Mesendoderm (in vitro differentiated cells): ENCODE measurements at places on chromosomes 2 and 18.

GRCh38 chr2:106059416-106060065, 134.6 kb downstream of the UXS1 start:
- DNase-seq = no peak

DNA sequence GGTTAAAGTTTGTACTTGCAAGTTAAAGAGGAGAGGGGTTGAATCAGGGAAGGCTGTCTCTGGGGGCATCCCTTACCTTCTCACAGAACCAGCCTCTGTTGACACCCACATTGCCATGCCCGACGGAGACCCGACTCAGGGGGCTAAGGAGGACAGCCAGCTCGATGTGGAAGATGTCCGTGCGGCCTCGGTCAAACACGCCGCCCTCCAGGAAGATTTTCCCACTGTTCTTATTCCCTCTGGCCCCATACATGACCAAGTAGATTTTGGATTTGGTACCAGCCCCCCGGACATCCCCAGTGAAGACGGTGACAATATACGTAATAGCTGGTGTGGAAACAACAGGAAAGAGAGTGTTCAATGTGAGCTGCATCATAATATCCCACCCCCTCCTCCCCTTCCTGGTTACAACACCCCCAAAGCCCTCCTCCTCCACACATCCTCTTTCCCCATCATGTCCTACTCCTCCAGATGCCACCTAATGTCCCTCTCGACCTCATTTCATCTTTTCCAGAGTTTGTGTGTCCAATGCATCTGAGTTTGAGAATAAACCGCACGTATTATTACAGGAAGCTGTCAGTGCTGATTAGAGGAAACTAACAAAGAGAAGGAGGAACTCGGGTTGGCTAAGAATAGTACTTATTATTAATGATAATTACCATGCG, 55.7 kb downstream of the LOXHD1 start:
- no peak for DNase-seq

- peak; percentile 26 for DNase-seq
Observed at GRCh38 chr2:67694445-67694844, 297.3 kb downstream of the ETAA1 start.

GRCh38 chr18:22210311-22210754, 40.9 kb downstream of the GATA6 start:
- peak; percentile 61 for DNase-seq

- DNase-seq = no peak
Observed at GRCh38 chr2:229485857-229486256, 214.8 kb upstream of the PID1 start.

GRCh38 chr2:227205701-227206100, 41.3 kb downstream of the COL4A3 start:
- peak; percentile 26 for DNase-seq

DNA sequence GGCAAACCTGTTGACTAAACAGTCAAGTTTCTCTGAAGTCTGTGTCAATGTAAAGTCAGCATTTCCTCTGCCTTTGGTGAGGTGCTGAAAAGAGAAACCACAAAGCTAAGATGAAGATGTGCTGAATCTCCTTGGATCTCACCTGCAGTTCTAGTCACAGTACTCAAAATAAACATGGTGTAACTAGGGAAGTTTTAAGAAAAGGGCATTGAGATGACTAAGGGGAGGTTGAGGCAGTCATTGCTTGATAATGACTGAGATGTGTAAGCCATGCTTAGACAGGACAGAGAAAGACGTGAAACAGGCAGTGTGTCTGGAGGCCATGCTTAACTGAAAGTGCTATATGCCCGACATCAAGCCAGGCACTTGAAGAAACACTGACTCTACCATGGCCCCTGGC, 1010.0 kb upstream of the CELF4 start:
- no peak for DNase-seq

DNA sequence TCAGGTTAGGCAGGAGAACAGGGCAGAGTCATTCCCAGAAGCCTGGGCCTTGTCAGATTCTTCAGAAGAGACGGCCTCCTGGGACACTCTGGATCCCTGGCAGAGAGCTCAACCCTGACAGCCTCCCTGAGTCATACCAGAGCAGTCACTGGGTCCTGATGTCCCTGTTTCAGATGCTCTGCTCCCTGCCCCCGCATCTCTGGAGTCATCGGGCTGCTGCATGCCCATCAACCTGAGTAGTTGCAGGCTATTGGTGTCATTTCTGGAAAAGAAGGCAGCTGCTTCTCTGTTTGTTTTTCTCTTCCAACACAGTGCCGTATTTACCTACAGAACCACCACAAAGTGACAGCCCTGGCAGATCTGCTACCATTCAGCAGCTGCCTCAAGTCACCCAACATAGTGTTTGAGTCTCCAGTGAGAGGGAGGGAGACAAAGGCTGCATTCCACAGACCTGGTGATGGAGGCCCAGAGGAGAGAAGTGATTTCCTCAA, 145.1 kb downstream of the B3GNT2 start:
- peak; percentile 83 for DNase-seq

GRCh38 chr2:241081190-241081642, 20.9 kb downstream of the MTERF4 start:
- DNase-seq = no peak

DNA sequence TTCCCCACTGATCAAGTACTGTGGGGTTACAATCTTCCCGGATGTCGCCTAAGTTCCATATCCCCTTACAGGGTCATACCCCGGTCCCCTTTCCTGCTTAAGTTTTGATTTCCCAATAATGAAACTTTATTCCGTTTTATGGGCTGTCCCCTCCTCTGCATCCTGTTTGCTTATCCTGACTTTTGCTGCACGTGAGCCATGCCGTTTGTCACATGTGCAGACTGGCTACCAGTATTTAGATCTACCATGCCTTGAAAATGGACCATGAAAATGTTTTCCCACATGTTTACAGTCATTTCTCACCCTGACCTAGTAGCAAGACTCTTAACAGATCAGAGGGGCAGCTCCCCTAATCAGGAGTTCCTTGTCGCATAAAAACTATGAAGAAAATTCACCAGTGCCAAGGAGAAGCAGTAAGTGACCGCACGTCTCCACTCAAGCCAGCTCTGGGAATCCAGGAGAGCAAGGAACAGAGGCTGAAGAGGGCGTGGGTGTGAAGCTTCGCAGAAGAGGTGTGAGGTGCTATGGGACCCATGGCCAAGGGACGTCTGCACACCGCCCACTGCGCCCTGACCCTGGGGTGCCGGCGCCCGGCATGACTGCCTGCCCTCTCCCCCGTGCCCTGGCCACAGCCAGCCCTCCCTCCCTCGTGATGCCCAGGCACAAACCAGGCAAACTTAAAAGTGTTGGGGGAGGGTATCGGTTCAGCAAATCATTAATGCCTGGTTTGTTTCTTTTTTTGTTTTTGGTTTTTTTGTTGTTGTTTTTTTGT, 440.8 kb upstream of the SALL3 start:
- DNase-seq = no peak

- peak; percentile 44 for DNase-seq
Observed at GRCh38 chr18:50659091-50660003, 99.5 kb downstream of the MAPK4 start.

GRCh38 chr2:101012706-101013181, 10.7 kb downstream of the RPL31 start:
- peak; percentile 19 for DNase-seq

- no peak for DNase-seq
Observed at GRCh38 chr2:19835781-19836281, 66.0 kb downstream of the TTC32 start.

DNA sequence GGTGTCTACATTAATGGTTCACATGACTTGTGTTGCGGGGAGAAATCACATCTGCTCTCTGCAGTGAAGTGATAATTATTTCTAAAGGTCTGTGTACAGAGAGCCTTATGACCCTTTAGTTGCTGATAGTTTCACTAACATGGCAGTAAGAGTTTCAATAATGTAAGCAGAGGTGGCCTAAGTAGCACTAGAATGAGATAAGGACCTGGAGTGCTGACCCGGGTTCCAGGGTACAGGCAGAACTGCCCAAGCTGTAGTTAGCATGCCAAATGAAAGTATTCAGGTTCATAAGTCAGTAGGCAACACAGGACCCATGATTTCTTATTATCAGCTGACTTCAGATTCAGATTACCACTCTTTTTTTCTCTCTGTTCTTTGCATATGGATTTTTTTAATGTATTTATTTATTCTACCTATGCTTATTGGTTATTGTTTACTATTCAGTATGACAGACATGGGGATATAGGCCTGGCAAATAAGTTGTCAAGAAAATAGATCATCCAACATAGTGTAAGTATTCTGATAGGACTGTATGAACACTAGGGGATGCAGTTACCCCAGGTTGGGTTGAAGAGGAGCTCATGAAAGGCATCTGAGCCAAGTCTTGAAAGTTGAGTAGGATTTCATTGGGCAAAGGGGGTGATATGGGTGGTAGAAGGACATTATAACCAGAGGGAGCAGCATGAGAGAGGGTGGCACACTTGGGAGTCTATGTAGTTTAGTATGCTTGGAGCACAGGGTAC, 105.2 kb downstream of the CCDC85A start:
- DNase-seq = peak; percentile 32

DNA sequence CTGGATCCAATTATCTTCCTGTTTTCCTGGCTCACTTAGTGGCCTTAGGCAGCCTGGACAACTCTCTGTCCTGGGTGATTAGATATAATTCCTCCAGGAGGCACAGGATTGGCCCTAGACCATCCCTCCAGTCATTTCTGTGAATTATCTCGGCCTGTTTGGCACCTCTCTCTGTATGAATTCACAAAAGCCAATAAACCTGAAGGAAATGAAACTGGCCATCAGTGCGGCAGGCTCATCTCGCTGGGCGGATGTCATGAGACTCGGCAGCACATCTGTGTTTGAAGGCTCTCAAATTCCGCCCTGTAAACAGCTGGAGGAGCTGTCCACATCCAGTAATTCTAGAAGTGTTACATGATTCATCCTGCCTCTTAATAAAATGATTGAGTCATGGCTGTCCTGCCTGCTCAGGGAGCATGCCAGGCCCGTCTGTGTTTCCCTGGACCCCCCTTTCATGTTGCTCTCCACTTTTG, 38.6 kb downstream of the ACOXL start:
- no peak for DNase-seq

- no peak for DNase-seq
Observed at GRCh38 chr2:33205693-33206434, 259.1 kb downstream of the LTBP1 start.

DNA sequence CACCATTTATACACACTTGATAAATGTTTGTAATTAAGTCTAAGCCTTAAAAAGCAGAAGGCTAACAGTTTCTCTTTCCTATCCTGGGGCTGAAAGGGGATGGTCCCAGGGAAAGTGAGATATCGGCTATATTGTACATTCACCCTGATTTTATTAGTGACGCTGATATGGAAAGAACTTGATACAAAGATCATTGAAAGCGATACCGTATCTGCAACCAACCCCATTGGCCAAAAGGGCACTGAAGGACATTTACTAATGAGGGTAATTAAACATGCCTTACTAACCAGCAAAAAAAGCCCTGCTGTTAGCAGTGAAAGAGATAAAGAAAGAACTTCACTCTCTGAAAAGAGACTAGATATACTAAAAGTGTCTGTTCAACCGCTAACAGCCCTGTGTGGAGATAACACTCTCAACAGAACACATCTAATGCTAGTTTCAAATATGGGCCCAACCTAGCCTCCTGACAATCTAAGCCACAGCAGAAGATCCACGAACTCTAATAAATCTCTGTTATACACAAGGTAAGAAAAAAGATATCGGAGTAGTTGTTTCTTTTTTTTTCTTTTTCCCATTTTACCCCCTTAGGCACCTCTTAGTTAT, 200.0 kb downstream of the CDH2 start:
- DNase-seq = no peak

- DNase-seq = no peak
Observed at GRCh38 chr18:65215865-65216466, 534.8 kb upstream of the CDH7 start.

GRCh38 chr2:50546790-50547189, 485.1 kb downstream of the NRXN1 start:
- DNase-seq = no peak
